ENCODE measurements at places on chromosomes 6 and 20.

- no peak for DNase-seq
Measured at GRCh38 chr6:157880534-157880933, 57.5 kb downstream of the SNX9 start.

DNA sequence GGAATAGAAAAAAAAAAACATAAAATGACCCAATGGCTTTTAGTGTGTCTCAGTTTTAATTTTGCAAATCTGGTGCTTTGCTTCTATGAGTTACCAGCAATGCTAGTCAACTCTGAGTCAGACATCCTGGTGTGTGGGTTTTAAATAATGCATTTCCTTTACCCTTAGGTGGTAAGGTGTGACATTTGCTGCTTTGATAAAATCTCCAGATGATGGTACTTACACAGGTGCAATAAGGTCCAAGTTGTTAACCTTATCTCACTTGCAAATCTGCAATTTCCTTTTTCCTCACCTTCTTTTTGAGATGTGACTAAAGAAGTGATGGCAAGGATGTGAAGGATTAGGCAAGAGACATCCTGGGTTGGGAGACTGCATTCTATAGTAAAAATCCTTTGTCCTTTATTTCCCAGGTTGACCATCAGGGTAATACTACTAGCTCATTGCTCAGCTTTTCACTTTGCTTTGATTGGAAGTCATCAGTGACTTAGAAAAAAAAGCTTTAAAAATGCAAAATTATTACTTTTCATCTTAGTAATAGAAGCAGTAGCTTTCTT, 818.5 kb upstream of the FLRT3 start:
- DNase-seq, result no peak

DNA sequence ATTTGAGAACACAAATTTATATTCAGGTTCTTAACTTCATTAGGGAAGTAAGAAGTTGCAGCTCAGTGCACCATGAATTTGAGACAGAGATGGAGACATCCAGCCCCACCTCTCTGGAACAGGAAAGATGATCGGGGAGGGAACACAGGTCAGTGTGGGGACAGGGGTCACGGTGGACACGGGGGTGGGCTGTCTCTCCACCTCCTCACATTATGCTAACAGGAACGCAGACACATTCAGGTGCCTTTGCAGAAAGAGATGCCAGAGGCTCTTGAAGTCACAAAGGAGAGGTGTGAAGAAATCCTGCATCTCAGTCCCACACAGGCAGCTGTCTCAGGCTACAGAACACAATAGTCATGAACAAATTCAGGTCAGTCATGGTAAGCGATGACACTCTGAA, 3.1 kb downstream of the HLA-C start:
- DNase-seq, result no peak

- DNase-seq, result no peak
Measured at GRCh38 chr20:24683676-24684075, 214.2 kb downstream of the SYNDIG1 start.

DNA sequence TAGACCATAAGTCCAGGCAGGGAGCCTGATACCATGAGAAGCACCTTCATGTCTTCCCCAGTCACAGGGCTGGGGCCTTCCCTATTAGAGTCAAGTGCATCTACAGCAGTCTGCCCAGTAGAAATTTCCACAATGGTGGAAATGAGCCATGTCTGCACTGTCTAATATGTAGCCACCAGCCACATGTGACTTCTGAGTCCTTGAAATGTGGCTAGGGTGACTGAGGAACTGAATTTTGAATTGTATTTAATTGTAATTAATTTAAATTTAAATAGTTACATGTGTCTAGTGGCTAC, 300.2 kb downstream of the CLIC5 start:
- DNase-seq, result no peak

GRCh38 chr20:33702861-33703260, 16.7 kb upstream of the E2F1 start:
- no peak for DNase-seq

DNA sequence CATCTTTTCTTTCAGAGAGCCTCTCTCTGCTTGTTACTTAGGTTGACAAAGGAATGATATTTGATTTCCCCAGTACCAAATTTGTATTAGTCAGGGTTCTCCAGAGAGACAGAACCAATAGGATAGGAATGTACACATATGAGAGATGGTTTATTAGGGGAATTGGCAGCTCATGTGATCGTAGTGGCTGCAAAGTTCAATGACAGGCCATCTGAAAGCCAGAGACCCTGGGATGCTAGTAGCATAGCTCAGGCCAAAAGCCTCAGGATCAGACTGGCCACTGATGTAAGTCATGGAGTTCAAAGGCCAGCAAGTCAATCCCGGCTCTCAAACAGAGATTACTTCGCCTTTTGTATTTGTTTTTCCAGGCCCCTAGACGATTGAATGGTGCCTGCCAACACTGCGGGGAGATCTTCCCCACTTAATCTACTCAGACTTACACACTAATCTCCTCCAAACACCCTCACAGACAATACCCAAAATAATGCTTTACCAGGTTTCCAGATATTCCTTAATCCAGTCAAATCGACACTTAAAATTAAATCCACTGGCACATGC, 215.5 kb downstream of the ALDH8A1 start:
- DNase-seq, result no peak

GRCh38 chr6:92289831-92290230, 1129.5 kb downstream of the EPHA7 start:
- DNase-seq, result peak; percentile 4

DNA sequence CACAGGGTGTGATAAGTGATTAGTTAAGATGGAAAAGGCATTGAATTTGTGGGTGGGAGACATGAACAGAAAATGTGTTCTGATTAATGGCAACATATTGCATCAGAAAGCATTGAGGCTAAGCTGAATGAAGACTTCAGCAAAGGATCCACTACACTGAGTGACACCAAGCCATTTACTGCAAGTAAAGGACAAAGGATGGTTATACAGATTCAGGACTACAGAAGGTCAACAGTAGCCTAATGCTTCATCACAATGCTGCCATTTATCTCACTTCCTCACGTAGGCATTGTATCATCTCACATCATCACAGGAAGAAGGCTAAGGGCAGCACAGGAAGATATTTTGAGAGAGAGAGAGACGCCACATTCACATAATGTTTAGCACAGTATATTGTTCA, 398.2 kb downstream of the COL12A1 start:
- no peak for DNase-seq

- DNase-seq, result peak; percentile 89
Measured at GRCh38 chr6:140051521-140052512, 677.4 kb upstream of the CITED2 start.

GRCh38 chr20:9147547-9148024, 78.7 kb downstream of the PLCB4 start:
- DNase-seq, result peak; percentile 26

- DNase-seq, result no peak
Measured at GRCh38 chr6:8731874-8732273, 296.5 kb upstream of the SLC35B3 start.

DNA sequence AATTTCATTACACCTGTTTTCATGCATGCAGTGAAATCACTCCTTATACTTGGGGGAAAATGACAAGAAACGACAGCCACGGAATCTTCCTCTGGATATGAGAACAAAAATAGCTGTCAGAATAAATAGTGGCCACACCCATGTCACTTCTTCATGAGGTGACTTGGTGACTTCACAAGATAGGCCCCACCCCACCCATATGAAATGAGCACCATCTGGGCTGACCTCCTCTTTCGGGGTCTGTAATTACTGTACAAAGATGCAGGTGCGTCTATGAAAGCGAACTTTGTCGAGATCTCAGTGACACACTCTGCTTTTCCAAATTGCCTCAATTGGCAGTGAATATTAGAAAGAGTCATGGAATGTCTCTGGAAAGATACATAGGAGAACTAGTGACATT, 184.2 kb upstream of the CCN2 start:
- no peak for DNase-seq

GRCh38 chr6:116206231-116206903, 47.5 kb downstream of the TSPYL4 start:
- no peak for DNase-seq

- DNase-seq, result no peak
Measured at GRCh38 chr6:21653905-21654304, 60.4 kb downstream of the SOX4 start.

- DNase-seq, result peak; percentile 61
Measured at GRCh38 chr20:10093087-10093591, 58.4 kb downstream of the ANKEF1 start.

GRCh38 chr6:33213166-33213988, 5.1 kb downstream of the RING1 start:
- DNase-seq, result no peak

- no peak for DNase-seq
Measured at GRCh38 chr6:151655099-151655498, 152.4 kb upstream of the ESR1 start.

GRCh38 chr6:36920049-36920448, 34.3 kb downstream of the C6orf89 start:
- DNase-seq, result peak; percentile 8

- DNase-seq, result no peak
Measured at GRCh38 chr6:49550492-49551077, at the start of gene C6orf141. Gene C6orf141 (plus strand): TSS chr6:49550668. CDS start chr6:49550793, 125 bp downstream.

DNA sequence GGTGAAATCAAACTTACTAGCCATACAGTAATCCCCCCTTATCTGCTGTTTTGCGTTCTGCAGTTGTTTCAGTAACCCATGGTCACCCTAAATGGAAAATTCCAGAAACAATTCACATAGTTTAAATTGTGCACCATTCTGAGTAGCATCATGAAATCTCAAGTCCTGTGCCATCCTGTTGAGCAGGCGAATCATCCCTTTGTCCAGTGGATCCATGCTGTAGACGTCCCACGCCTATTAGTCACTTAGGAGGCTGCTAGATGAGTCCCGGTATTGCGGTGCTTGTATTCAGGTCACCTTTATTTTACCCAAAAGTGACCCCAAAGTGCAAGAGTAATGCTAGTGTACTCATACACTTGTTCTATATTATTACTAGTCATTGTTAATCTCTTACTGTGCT, 46.4 kb downstream of the HECA start:
- DNase-seq, result no peak

DNA sequence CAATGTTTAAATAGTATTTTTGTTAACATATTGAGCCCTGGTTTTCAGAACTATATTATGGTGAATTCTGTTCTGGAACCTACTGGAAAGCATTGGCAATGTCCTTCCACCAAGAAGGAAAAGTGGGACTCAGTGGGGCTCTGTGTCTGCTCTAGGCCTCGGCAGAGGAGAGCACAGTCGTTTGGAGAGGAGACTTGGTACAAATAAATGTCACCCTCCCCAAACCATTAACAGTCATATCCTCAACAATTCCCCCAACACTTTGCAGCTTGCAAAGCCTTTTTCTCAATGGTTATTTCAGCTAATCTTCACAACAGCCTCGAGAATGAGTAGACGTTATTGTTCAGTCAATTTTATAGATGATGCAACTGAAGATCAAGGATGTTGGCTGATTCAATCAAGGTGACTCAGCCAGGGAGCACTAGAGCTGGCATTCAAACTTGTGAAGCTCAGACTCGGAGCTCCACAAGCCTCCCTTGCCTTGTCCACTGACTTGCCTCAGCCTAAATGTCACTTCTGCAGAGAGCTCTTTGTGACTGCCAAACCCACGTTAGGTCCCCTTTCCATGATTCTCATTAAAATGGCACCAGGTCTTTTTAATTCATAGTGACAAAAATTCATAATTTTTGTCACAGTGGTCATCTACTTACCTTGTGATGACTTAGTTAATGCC, 60.6 kb downstream of the TOX2 start:
- DNase-seq, result no peak

DNA sequence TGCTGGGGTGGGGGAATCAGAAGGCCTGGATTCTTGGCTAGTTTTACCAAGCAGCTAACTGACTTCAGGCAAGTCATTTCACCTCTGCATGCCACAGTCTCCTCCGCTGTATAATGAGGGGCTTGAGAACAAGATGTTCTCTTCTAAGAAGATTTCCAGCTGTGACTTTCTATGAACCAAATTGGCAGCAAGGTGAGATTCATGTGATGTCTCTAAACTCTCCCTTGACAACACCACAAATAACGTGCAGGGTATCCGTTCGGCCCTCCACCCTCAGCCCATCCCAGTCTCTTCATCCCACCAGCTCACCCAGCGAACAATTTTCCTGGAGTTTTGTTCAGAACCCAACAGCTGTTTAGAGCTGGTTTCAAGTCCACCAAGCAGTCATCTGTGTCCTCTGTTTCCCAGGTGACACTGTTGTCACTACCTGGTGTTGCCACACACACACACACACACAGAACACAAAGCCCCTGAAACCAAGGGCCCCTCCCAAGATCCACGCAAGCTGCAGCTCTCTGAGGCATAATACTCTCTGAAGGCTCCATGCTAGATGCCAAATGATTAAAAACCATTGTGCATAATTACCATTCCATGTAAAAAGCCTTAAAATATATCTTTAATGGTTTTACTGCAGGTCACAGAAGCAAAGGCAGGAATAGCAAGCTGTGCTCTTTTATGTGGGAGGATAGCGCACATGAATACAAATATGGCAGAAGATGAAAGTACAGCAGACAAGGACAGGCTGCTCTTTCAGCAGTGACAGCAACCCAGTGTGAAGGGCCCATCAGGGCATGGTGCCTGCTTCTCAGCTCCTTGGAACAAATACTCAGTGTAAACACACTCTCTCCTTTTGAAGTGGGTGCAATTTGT, 48.2 kb downstream of the ARHGAP18 start:
- no peak for DNase-seq

DNA sequence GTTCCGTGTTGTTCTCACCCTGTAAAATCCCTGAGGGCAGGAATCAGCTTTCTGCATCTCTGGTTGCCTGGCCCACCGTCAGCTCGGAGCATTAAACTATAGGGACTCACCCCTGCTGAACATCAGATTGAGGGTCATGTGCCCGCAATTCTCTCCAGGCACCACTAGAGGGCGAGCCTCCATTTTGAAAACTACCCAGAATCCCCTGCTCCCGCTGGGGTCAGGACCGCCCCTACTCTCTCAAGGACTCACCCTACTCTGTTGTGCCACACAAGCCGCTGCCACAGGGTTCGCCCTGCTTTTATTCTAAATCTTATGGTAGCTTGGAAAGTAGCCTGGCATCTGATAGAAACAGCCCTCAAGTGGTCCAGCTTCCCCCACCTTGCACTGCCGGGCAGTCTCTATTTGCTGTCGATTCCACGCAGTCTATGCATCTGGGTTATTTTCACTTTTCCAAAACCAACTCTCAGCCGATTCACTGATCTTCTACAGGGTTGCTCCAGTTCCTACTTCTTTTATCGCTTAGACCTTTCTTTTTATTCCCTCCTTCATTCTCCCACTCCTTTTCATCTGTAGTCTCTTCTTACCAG, 244.1 kb upstream of the QKI start:
- no peak for DNase-seq

DNA sequence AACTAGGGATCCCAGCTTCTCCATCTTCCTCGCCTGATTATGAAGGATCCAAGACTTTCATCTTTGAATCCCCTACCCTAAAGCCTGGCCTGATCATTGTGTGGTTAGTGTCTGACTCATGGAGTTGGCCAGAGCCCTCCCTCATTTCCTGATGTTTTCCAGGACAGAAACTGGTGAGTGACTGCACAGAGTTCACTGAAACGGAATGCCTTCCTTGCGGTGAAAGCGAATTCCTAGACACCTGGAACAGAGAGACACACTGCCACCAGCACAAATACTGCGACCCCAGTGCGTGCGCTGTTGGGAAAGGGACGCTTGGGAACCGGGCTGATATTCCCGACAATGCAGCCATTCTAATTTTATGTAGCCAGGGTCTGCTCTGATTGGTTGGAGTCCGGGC, 4.0 kb downstream of the CD40 start:
- DNase-seq, result no peak

Data from Caki2 (cell line).